ENCODE measurements at places on chromosomes 13 and 19.

- peak; percentile 2 for DNase-seq
These were observed 4.2 kb downstream of the PRR36 start for GRCh38 chr19:7869910-7870511.

- DNase-seq = no peak
These were observed 302.2 kb downstream of the EFNB2 start for GRCh38 chr13:106233134-106233735.

DNA sequence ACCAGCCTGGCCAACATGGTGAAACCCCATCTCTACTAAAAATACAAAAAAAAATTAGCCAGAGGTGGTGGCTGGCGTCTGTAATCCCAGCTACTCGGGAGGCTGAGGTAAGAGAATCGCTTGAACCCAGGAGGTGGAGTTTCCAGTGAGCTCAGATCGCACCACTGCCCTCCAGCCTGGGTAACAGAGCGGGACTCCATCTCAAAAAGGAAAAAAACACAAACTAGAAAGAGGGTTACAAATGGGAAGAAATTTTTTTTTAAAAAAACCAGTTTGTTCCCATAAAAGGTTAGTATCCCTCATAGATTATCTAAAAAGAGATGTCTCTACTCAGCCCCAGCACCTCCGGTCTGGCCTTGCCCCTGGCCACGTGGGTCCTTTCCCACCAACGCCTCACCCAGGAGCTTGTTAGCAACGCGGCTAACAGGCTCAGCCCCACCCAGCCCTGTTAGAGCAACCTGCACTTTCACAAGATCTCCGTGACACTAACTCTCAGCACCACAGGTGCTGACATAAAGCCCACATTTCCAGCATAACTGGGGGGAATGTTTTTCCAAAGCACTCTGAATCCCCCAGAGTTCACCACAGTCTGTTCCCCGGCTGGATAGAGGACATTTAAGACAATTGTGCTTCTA, 4.3 kb downstream of the DMKN start:
- no peak for DNase-seq

GRCh38 chr19:1767464-1767933, 14.2 kb downstream of the ONECUT3 start:
- no peak for DNase-seq

DNA sequence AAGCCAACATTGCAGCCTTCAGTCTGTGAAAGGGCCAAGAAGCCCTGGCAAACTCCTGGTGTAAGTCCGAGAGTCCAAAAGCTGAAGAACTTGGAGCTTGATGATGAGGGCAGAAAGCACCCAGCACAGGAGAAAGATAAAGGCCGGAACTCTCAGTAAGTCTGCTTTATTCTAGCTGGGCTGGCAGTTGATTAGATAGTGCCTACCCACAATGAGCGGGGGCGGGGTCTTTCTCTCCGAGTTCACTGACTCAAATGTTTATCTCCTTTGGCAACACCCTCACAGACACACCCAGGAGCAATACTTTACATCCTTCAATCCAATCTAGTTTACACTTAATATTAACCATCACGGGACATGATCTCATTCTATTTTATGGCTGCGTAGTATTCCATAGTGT, 1317.1 kb downstream of the SLITRK1 start:
- DNase-seq = no peak

DNA sequence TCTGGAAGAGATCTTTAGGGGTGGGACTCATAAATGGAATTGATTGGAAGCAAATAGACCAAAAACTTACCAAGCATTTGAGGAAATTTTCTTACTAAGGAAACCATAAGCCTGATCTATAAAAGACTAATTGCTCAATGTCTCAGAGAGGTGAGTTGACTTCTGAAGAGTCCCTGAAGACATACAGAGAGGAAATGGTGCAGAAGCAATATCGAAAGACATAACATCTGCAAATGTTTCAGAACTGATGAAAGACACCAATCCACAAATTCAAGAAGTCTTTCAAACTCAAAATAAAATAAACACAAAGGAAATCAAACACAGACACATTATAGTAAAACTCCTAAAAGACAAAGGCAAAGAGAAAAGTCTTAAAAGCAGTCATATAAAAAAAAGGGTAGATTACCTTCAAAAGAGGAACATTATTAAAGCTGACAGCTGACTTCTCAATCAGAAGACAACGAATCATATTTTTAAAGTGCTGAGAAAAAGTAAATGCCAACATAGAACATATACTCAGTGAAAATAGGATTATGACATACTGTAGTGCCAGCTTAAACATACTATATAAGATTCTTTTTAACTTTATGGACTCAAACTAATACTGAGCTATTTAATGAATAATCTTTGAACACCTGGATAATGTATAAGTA, 45.4 kb upstream of the CALM3 start:
- no peak for DNase-seq

- DNase-seq = no peak
These were observed 116.9 kb downstream of the ABCC4 start for GRCh38 chr13:95184317-95184716.

DNA sequence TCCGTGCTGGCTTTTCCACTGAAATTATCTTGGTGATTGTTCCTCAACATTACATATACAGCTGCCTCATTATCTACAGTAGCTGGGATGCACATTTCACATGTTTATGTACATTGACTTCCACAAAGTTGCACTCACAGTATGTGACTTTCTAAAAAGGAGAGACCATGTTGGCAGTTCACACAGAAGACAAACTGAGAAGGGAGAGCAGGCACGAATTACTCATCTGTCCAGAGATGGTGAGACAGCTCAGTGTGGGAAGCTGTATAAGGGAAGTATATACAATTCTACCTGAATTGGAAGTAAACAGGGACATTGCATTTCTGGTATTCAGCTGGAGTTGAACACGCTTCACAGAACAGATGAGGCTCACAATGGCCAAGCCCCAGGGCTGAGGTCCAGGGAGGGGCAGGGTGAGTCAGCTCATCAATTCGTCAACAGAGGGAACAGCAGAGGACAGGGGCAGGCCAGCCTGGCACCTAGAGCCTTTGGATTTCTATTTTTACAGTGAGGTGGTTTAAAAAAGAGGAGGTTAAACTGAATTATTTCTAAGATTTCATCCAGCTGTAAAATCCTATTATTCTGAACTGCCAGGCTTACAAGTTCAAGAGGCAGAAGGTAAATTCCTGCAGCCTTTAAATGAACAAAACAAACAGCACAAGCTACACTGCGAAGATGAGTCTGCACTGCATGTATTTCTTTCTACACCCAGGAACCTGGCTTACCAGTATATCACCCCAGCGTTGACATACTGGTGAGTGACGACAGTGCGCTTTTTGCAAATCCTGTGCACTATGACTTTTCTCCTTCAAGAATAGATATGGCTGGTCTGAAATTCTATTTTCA, 9.8 kb downstream of the PARP4 start:
- DNase-seq = no peak

DNA sequence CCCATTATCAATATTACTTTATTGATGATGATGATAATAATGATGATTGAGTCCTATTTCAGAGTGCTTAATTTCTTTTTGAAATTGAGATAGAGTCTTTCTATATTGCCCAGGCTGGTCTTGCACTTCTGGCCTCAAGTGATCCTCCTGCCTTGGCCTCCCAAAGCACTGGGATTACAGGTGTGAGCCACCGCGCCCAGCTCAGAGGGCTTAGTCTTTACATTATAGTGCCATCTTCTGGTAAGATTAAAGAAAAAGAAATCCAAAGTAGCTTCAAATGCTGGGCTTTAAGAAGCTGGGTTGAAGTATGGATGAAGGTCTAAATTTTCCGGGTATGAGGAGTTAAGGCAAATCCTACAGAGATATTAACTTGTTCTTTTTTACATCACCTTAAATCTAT, 3.4 kb upstream of the ZNF333 start:
- no peak for DNase-seq

GRCh38 chr13:112968380-112968909, 569 bp upstream of the MCF2L start:
- DNase-seq = no peak

DNA sequence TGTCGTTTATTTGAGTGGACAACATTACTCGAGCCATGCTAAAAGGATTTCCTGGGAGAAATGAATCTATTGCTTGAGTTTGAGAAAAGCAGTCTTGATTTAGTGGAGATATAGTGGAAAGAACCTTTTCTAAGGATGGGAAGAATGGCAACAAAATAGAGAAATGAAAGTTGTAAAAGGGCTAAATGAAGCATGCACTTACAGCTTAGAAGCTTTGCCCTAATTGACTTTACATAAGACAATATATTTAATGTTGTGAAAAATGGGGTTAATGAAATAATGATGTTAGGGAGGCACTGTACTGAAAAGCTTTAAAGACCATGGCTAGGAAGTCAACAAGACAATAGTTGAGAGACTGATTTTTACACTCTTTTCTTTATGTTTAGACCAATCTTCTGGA, 35.4 kb downstream of the SLC10A2 start:
- no peak for DNase-seq

DNA sequence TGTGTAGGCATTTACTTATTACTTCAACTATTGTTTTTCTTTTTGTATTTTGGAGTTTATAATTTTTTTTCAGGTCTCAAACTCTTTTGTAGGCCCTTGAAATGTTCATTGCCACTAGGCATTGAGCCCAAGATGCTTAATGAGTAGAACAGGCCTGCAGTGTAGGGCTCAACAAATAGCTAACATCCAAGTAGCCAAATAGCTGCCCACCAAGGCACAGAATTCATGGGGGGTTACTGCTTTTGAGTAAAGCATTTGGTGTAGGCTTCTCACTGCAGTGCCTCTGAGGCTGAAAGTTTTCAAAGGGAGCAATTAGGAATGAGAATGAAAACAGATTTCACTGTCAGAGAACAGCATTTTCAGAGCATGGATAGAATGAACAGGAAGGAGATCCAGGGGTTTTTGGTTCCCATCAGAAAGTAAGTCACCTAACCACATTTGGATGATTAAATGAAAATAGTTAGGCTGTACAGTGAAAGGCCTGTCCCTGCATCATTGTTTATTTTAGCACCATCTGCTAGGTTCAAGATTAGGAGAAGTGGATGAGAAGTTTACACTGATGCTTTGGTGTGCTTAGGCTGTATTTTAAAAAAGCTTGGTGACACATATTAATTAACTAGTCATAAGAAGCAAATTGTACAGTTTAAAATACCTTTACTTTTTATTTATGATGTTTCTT, 61.0 kb downstream of the EDNRB start:
- DNase-seq = no peak
